ENCODE measurements at places on chromosomes 7 and 10. TPM values are rescaled to one million over a fixed set of nuclear protein-coding genes. Genes with fewer than 3 reads are reported as not detected.

ADCY1 gene
- 0.13 TPM for total RNA-seq

NRCAM gene
- total RNA-seq, result 7.0 TPM

ITIH5 gene
- total RNA-seq, result 1.8 TPM

NKX2-3 gene
- under 0.01 TPM for total RNA-seq

IMMP2L gene
- 15.4 TPM for total RNA-seq

CYTH3 gene
- 9.6 TPM for total RNA-seq

EPHB4 gene
- 582 TPM for total RNA-seq
